Stomach (tissue), 19 donors: ENCODE measurements at places on chromosomes 2 and 18. TPM values are rescaled to one million over a fixed set of nuclear protein-coding genes. Genes with fewer than 3 reads are reported as not detected.

- no peak overlapping the region for H3K27ac ChIP-seq
- H3K4me1 ChIP-seq, result no peaks in the 10 kb centered on the region
- H3K36me3 ChIP-seq, result no peaks in the 10 kb centered on the region
- no peaks in the 10 kb centered on the region for H3K27me3 ChIP-seq
- no peak for DNase-seq
- H3K4me3 ChIP-seq, result no peak overlapping the region
Measured at GRCh38 chr2:65504201-65504600, 71.8 kb upstream of the SPRED2 start.

GRCh38 chr2:113895819-113896563, 6.1 kb downstream of the ACTR3 start:
- peaks cover 98% of the 10 kb centered on the region for H3K4me1 ChIP-seq
- no peaks in the 10 kb centered on the region for H3K27me3 ChIP-seq
- no peaks in the 10 kb centered on the region for H3K36me3 ChIP-seq
- H3K27ac ChIP-seq, result no peak overlapping the region

DNA sequence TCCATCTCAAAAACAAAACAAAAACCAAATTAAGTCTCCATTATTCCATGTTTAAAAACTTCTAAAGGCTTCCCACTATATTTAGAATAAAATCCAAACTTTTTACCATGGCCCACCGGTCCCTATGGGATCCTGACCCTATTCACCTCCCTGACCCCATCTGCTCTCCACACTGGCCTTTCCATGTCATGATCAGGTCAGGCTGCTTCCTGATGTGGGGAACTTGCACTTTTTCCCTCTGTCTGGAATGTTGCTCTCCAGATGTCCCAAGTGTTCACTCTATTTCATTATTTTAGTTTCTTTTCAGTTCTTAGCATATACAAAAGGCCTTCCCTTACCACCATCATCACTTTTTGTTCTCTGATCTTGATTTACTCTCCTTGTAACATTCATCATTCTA, 7.5 kb upstream of the MTA3 start:
- DNase-seq, result no peak
- H3K27ac ChIP-seq, result no peak overlapping the region
- H3K4me3 ChIP-seq, result no peak overlapping the region
- H3K27me3 ChIP-seq, result no peaks in the 10 kb centered on the region
- H3K36me3 ChIP-seq, result no peaks in the 10 kb centered on the region
- H3K4me1 ChIP-seq, result peaks cover 22% of the 10 kb centered on the region

DNA sequence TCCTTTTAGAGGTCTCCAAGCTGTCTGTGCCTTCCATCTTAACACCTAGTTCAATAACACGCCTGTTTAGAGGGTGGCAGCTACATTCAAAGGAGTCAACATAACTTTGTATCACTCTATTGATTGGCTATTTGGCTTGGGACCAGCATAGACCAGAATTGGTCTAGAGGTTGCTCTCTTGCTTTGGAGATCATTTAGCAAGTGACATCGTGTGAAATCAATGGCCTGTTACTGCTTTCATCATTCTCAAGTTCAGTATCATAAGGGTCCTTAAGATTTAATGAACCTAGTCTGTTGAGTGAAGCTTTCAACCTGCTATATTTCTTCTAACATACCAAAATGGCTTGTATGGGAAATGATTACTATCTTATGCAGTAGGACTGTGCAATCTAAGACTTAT, 768.2 kb downstream of the NRXN1 start:
- H3K27ac ChIP-seq, result no peak overlapping the region
- H3K36me3 ChIP-seq, result no peaks in the 10 kb centered on the region
- no peak for DNase-seq
- no peaks in the 10 kb centered on the region for H3K4me1 ChIP-seq
- no peak overlapping the region for H3K4me3 ChIP-seq
- H3K27me3 ChIP-seq, result no peaks in the 10 kb centered on the region

Gene SAG
- not detected for total RNA-seq

Gene REG1A
- total RNA-seq, result 46.6 TPM

Gene UPP2
- not detected for total RNA-seq

Gene YPEL5
- total RNA-seq, result 71.6 TPM

Gene CHRNG
- total RNA-seq, result not detected

Gene IL1B
- total RNA-seq, result 25.4 TPM
